ENCODE measurements at places on chromosomes 4 and X.

DNA sequence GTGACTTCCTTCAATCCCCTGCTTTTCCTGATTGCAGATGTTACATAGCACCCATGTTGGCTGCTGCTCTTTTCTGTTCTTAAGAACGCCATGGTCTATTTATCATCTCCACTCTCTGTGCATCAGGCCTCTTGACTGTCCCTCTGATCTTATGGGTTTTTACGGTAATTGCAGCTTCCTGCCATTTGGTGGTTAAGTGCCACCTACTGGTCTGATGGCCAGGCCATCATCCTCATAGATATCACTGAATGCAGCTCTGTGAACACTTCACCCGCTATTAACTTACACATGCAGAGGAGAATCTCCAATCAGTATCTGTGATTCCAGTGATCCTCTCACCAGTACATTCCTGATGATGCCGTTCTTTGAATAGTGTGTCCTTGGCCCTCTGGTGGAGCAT is 382.4 kb downstream of the TRAM1L1 start:
- no peak overlapping the region for H3K4me3 ChIP-seq
- DNase-seq = no peak
- no peaks in the 10 kb centered on the region for H3K36me3 ChIP-seq

DNA sequence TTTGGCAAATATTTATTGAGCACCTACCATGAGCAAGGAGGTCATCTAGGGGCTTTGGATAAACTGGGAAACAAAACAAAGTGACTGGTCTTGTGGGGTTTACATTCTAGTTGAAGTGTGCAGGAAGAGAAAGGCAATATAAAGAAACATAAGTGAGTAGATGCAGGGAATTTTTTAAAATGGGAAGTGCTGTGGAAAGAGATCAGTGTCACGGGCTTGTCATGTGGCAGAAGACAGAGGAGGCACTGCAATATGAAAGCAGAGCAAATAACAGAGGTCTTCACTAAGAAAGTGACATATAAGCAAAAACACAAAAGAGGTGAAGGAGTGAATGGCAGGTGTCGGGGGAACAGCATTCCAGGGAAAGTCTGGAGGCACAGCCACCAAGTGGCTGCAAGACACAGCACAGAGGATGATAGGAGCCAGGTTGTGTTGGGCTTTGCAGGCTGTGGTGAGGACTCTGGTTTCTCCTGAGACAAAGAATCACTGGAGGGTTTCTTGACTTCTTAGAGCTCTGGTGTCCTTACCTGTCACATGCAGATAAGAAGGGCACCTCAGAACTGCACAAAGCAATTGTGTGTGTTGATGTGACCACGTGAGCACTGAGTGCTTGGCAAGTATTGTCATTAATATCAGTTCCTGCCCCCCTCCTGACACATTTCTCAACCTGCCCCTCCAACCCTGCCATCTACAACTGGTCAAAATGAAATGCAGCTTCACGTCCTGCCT is 143.5 kb downstream of the TSPAN5 start:
- no peak for DNase-seq
- peaks cover 15% of the 10 kb centered on the region for H3K4me1 ChIP-seq

DNA sequence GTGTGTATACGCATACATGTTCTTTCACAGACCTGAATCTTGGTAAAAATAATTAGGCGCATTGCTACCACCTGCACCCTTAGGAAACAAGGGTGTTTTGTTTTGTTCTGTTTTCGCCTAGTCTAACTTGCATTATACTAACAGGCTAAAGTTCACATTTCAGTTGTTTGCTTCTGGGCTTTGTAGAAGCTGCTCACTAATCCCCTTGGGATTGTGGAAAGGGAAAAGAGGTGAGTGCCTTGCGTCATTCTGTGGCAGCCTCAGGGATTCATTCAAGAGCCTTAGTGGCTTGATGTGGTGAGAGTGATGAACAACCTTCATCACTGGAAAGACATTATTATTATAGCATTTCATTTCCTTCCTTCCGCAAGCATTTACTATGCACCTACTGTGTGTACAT is 331.1 kb downstream of the ADGRL3 start:
- no peak for DNase-seq
- H3K36me3 ChIP-seq = no peaks in the 10 kb centered on the region
- H3K4me1 ChIP-seq = no peaks in the 10 kb centered on the region
- no peaks in the 10 kb centered on the region for H3K27me3 ChIP-seq
- no peak overlapping the region for H3K4me3 ChIP-seq

DNA sequence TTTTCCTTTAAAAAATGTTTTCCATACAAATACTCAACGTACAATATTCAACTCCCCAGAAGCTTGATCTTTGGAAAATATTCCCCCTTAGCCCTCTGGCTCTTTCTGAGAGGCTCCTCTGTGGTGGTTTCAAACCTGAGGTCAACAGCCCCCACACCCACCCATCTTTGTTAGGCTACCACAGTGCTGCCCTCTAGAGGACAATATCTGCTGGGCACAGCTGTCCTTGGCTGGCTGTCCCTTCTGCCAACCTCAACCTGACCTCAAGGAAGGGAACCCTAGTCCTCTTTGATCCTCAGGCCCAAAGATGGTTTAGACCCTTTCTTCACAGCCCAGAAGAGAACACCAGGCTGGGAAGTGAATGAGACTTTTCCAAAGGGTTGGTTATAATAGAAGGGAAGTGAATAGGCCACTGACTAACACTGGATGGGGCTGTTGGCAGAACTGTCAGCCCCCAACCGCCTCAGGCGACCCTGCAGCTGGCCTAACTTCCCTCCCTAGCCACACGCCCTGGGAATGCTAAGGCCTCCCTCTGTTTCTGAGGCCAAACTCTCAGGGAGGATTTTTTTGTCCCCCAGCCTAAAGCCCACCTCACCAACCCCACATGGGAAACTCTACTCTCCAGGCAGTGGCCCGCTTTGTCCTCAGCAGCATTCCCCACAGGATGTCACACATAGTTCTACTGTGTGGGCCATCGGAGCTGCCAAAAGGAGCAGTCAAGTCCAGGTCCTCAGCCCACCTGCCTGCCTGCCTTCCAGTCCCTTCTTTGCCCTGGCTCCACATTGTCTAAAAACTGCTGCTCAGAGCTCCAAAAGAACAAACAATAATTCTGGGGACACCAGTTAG is 34.3 kb downstream of the NYX start:
- H3K27me3 ChIP-seq = no peaks in the 10 kb centered on the region
- no peak overlapping the region for H3K4me3 ChIP-seq
- no peak for DNase-seq
- H3K27ac ChIP-seq = no peak overlapping the region
- no peaks in the 10 kb centered on the region for H3K36me3 ChIP-seq

- peaks cover 75% of the 10 kb centered on the region for H3K4me1 ChIP-seq
- no peak overlapping the region for H3K4me3 ChIP-seq
- no peak for DNase-seq
These were observed 177.3 kb downstream of the BANK1 start for GRCh38 chr4:101967697-101968346.

- no peak overlapping the region for H3K4me3 ChIP-seq
- H3K36me3 ChIP-seq = no peaks in the 10 kb centered on the region
- no peak overlapping the region for H3K27ac ChIP-seq
- H3K4me1 ChIP-seq = no peaks in the 10 kb centered on the region
- DNase-seq = no peak
- no peaks in the 10 kb centered on the region for H3K27me3 ChIP-seq
These were observed 1941.1 kb downstream of the PCDH7 start for GRCh38 chr4:32661229-32661628.

GRCh38 chrX:130523460-130524394 is 121.9 kb downstream of the RBMX2 start:
- no peak overlapping the region for H3K27ac ChIP-seq
- H3K4me3 ChIP-seq = peak overlapping the region; percentile 56
- no peak for DNase-seq
- H3K36me3 ChIP-seq = no peaks in the 10 kb centered on the region

- H3K36me3 ChIP-seq = no peaks in the 10 kb centered on the region
- no peak for DNase-seq
- H3K4me3 ChIP-seq = no peak overlapping the region
- H3K27ac ChIP-seq = no peak overlapping the region
These were observed 2265.1 kb downstream of the PCDH7 start for GRCh38 chr4:32985256-32985655.

DNA sequence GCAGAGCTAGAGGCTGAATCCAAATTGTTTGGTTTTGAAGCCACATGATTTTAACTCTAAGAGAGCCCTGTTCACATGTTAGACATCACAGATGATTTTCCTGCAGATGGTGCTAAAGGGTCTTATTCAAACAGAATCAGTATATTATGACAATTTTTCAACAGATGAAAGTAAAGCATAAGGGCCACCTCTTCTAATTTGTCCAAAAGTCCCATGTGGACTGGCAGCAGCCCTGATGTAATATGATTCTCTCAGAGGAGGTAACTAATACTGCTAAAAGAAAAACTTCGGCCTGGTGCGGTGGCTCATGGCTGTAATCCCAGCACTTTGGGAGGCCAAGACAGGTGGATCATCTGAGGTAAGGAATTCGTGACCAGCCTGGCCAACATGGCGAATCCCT is 26.0 kb upstream of the SETD7 start:
- no peaks in the 10 kb centered on the region for H3K36me3 ChIP-seq
- no peak overlapping the region for H3K4me3 ChIP-seq
- no peak for DNase-seq
- H3K4me1 ChIP-seq = no peaks in the 10 kb centered on the region
- peaks cover 19% of the 10 kb centered on the region for H3K27me3 ChIP-seq

GRCh38 chr4:77201343-77201742 is 44.3 kb downstream of the CCNG2 start:
- H3K27ac ChIP-seq = no peak overlapping the region
- DNase-seq = no peak
- H3K4me1 ChIP-seq = peaks cover 22% of the 10 kb centered on the region

DNA sequence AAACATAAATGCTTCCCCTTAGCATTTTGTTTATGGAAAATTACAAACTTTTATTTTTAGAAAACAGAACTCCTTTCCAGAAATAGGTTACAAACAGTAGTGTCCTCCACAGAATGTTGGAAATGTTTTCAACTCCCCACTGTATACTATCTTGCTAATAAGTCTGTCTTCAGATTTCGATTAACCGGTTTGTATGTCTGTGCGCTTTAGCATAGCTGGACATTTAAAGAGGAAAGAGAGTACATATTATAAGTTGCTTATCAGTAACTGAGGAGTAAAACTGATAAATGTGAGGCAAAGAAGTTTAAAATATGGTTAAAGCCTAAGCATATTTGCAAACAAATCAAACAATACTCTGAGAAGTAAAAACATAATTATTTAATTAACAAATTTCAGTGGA is 3.4 kb downstream of the CXCL8 start:
- H3K4me1 ChIP-seq = no peaks in the 10 kb centered on the region
- H3K36me3 ChIP-seq = no peaks in the 10 kb centered on the region
- no peak overlapping the region for H3K4me3 ChIP-seq
- peaks cover 4% of the 10 kb centered on the region for H3K27me3 ChIP-seq
- no peak for DNase-seq

GRCh38 chrX:151042842-151043241 is 59.7 kb downstream of the HMGB3 start:
- H3K36me3 ChIP-seq = no peaks in the 10 kb centered on the region
- no peak for DNase-seq
- no peak overlapping the region for H3K27ac ChIP-seq

GRCh38 chr4:138222046-138222445 is 20.1 kb downstream of the SLC7A11 start:
- no peak overlapping the region for H3K4me3 ChIP-seq
- no peaks in the 10 kb centered on the region for H3K36me3 ChIP-seq
- peaks cover 2% of the 10 kb centered on the region for H3K27me3 ChIP-seq
- H3K27ac ChIP-seq = no peak overlapping the region

- H3K36me3 ChIP-seq = no peaks in the 10 kb centered on the region
- no peak for DNase-seq
- no peak overlapping the region for H3K4me3 ChIP-seq
- H3K27ac ChIP-seq = no peak overlapping the region
- H3K4me1 ChIP-seq = no peaks in the 10 kb centered on the region
- no peaks in the 10 kb centered on the region for H3K27me3 ChIP-seq
These were observed 157.3 kb downstream of the GBA3 start for GRCh38 chr4:22850055-22850454.

GRCh38 chrX:148815218-148815961 is 315.0 kb downstream of the AFF2 start:
- no peaks in the 10 kb centered on the region for H3K36me3 ChIP-seq
- no peak overlapping the region for H3K4me3 ChIP-seq
- no peaks in the 10 kb centered on the region for H3K27me3 ChIP-seq
- DNase-seq = no peak

GRCh38 chr4:58113126-58113525 is 1002.9 kb upstream of the IGFBP7 start:
- no peak overlapping the region for H3K4me3 ChIP-seq
- no peaks in the 10 kb centered on the region for H3K27me3 ChIP-seq
- H3K36me3 ChIP-seq = no peaks in the 10 kb centered on the region
- DNase-seq = no peak
- H3K27ac ChIP-seq = no peak overlapping the region

- H3K27ac ChIP-seq = no peak overlapping the region
- no peak overlapping the region for H3K4me3 ChIP-seq
- H3K4me1 ChIP-seq = no peaks in the 10 kb centered on the region
- H3K27me3 ChIP-seq = no peaks in the 10 kb centered on the region
- DNase-seq = no peak
- no peaks in the 10 kb centered on the region for H3K36me3 ChIP-seq
These were observed 60.4 kb downstream of the NRK start for GRCh38 chrX:105882581-105883275.

DNA sequence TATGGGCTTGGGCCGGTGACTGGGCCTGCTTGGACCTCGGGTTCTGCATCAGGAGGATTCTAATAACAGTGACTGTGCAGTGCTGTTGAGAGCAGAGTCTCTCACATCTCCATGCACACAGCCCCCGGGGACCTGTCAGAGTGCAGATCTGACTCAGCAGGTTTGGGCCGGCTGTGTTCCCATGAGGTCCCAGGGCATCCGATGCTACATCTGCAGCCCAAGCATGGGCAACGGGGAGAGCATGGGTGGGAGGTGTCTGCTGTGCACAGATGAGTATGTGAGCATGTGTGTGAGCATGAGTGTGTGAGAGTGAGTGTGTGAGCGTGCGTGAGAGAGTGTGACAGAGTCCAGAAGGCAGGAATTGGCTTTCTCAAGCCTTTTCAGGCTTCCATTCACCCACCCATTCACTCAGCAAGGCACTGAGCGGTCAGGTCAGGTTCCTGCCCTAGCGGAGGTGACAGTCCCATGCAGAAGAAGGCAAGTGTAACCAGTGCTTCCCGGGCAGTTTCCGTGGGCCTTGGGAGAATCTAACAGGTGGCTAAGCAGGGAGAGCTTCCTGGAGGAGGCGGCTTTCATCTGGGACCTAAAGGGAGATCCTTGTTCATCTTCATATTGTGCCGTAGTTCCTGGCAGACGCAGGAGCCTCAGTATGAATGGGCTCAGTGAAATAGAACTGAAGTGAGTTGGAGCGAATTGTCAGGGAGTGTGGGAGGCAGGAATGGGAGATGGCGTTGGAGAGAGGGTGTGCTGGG is 62.6 kb downstream of the SORCS2 start:
- peaks cover 5% of the 10 kb centered on the region for H3K4me1 ChIP-seq
- H3K4me3 ChIP-seq = no peak overlapping the region
- H3K27ac ChIP-seq = no peak overlapping the region
- no peaks in the 10 kb centered on the region for H3K36me3 ChIP-seq

DNA sequence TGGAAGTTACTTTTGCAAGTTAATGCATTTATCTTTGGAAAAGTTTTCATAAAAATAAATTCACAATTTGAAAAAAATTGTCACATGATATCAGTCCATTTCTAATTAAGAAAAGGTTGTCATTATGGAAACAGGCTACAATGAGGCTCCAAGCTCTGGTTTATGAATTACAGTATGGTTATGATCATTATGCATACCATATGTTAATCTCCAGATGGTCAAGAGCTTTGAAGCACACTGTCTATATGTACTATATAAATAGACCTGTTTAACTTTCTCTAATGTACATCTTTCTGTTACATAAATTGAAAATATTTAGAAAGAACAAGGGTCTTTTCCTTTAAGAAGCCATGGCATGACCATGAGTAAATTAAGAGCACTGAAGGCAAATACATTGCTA is 2338.8 kb downstream of the PCDH7 start:
- H3K27me3 ChIP-seq = no peaks in the 10 kb centered on the region
- H3K4me1 ChIP-seq = no peaks in the 10 kb centered on the region
- no peak for DNase-seq
- no peaks in the 10 kb centered on the region for H3K36me3 ChIP-seq
- no peak overlapping the region for H3K27ac ChIP-seq

Measured in activated B cell treated with CpG ODN at 0.5 μM for 24 hours (primary cell).